ENCODE measurements at places on chromosomes 16 and 17.

DNA sequence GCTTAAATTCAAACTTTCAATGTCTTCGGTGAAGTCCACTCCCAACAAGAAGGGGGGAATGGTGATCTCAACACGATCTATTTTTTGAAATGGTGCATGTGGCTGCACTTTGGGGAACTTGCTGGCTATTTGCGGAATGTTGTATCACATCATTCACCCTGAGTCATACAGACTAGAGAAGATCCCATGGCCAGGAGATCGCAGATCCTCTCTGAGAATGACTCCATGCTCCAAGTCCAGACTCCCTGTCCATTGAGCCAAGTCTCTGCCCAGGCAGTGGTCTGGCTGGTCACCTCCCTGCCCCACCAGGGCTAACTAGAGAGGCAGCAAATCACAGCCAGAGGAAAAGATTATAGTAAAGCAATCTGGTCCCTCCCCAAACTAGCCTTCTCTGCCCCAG is 120.6 kb downstream of the XYLT1 start:
- no peak for DNase-seq

DNA sequence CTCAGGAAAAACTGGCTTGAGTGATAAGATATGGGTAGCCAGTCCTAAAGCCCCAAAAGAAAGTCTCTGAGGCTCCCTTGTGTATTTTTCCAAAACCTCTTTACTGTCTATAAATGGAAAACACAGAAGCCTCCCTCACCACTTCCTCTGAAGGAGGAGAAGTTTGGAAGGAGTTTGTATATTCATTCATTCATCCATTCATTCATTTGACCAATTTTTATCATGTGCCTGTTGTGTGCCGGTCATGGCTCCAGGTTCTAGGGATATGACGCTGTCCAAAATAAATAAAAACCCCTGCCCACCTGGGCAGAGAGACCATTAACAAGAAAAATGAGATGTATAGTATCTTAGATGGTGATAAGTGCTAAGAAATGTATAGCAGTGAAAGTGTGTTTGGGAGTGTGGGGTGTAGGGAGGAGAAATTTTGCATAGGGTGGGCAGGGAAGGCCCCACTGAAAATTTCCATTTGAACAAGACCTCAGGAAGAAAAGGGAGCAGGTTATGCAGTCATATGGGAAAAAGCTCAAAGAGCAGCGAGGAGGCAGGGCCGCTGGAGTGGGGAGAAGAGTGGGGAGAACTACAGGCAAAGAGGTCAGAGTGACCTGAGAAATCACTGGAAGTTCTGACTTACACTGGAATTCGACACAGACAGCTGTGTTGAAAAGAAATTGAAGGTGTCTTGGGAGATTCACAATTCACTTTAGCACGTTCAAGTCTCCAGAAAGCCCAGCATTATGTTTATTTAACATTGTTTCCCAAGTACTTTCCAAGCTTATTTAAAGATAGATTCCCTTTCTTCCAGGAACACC is 6.1 kb upstream of the WIPI1 start:
- DNase-seq: no peak

- DNase-seq: no peak
Measured at GRCh38 chr16:3012828-3013420, at the start of gene CLDN9. Gene CLDN9, plus strand, starts transcription at chr16:3012923. Its CDS starts 440 bp downstream, at chr16:3013363.

GRCh38 chr17:80513201-80513600 is 31.4 kb upstream of the RPTOR start:
- DNase-seq: no peak

- DNase-seq: peak; percentile 54
Measured at GRCh38 chr17:40909351-40909750, 24.3 kb upstream of the KRT20 start.

- DNase-seq: no peak
Measured at GRCh38 chr16:62738666-62739460, 702.6 kb upstream of the CDH8 start.

DNA sequence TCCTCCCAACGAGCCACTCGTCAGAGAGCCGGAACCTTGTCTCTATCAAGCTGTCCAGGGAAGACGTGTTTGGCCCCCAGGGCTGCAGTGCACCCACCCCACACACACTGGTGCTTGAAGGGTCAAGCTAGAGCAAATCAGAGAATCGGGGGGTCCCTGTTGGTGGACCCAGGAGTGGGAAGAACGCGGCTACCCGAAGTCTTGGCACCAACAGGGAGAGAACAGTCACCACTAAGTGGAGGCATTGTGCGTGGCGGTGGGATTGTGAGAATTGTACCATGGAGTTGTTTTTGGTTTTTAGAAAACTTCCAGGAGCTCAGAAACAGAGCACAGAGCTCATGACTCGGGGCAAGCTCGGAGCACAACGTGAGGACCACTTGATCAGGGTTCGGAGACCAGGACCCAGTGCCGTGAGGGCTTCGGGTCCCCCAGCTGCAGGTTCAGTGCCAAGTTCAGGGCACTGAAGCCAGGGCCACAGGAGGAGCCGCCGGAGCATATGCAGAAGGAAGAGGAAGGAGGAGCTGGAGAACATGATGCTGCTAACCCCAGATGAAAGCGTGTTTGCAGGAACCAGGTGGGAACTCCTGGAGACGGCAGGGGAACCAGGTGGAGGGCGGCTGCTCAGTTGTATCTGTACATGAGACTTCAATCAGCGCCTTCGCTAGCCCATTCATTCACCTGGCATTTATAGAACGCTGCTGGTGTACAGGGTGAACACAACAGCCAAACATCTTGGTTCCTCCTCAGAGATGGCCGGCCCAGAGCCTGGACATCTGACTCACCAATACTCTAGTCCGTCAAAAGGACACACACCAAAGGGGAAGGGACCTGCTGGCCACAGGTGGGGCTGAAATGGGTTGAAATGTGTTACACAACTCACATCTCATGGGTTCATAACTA is 42.8 kb downstream of the METRNL start:
- no peak for DNase-seq

DNA sequence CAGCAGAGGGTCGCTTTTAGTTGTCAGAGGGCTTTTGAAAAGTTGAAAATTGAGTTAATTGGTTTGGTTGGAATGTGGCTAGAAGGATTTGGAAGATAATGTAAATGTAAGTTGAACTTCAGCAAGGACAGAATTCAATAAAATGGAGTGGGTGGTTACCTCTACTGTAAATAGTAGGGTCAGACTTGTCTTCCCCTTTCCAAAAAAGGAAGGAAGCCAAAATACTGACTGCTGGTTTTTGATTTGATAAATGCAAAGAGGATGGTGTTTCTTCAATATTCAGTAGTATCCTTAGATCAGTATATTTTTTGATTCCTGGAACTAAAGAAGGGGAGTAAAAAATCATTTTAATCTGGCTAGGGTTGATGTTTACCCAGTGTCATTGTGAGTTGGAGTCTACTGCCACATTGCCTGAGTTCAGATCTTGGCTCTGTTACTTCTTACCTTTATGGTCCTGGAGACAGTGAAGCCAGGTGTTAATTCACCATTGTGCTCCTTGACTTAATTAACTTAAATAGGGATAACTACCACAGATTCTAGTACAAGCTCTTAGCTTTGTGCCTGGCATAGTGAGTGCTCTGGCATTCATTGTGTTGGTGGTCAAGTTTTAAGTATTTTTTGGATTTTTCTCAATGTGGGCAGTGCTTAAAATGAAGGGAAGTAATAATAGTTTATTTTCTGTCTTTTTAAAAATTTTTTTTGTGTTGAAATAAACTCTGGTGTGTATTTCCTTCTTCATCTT is 4.4 kb downstream of the HAPSTR1 start:
- no peak for DNase-seq

DNA sequence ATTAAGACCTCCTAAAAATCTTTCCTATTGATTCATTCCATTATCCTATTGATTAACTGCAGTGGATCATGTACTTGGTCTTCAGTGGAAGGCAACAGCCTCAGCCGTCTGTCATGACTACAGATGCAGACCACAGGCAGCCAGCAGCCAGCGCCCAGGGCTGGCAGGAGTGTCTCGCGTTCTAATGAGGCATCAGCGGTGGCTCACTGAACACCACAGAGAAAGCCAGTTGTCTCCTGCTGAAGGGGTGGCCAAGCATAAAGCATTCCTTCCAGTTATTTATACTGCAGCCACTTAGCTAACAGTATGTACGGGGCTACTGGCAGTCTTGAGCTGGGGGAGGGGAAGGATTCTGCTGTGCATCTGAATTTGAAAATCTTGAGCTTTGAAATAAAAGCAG is 214.3 kb downstream of the IRX3 start:
- no peak for DNase-seq

GRCh38 chr17:77830816-77831473 is 127.6 kb upstream of the TNRC6C start:
- no peak for DNase-seq

DNA sequence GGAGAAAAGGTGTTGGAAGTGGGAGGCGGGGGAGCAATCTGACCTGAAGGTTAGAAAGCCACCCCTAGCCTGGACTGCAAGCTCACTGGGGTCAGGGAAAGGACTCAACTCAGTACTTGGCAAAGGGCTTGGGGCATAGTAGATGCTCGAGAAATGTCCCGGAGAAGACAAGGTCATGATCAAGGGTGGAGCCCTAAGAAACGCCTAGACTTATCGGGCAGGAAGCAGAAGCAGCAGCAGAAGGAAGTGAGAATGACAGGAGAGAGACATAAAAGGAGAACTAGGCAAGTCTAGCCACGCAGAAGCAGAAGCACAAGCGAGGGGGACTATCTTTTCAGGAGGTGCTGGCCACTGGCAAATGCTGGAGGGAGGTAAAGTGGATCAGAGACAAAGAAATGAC is 10.2 kb downstream of the COTL1 start:
- no peak for DNase-seq

GRCh38 chr17:3765981-3766380 is 35.0 kb downstream of the ITGAE start:
- DNase-seq: no peak

GRCh38 chr17:82497483-82498405 is 21.8 kb upstream of the FOXK2 start:
- peak; percentile 38 for DNase-seq

GRCh38 chr17:36072431-36073121 is 8.5 kb downstream of the CCL18 start:
- DNase-seq: peak; percentile 44

DNA sequence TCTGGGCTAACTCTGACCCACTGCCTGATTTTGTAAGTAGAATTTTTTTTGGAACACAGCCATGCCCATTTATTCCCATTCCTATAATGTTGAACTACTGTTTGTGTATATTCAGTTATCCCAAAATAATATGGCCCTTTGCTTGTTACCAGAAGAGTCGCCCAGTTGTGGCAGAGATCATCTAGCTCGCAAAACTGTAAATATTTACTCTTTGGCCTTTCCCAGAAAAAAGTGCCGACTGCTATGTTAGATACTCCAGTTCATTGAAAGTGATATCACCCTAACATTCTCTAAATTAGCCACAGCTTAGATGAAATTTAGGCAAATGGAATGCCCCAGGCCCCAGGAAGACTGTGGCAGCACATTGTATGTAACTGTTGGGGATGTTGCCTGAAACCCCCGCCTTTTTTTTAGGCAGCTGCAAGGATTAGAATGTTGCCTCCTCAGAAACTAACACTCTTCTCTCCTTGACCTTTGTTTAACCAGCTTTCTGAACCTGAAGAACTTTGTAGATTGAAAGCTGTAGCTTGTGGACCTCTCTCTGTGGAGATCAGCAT is 19.1 kb downstream of the WWOX start:
- DNase-seq: no peak

DNA sequence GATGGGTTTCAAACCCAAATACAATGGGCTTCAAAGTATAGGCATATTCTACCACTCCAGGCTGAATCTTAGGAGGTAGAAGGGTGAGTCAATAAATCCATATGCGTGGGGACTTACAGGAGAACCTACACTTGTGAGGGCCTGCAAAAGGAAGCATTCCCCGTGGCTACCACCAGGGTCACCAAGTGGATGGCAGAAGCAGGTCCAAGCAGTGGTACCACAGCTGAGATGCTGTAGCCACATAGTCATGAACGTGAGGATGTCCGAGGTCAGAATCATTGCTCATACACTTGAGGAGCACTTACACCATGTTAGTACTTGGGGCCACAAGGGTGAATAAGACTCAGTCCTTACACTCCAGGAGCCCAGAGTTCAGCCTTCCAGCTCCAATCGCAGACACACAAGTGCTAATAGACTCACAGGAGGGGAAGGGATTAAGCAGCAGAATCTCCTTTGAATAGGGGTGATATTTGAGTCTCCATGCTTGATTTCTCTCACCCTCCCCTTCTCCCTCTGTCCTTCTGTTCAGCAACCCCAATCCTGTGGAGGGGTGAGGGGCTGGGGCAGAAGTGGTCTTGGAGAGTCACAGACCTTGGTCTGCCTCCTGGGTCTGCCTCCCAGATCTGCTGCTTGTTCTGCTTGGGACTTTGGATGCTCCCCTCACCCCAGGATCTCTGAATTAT is 42.5 kb upstream of the ASIC2 start:
- no peak for DNase-seq

- no peak for DNase-seq
Measured at GRCh38 chr16:89101303-89102040, 7.8 kb downstream of the ACSF3 start.

- DNase-seq: no peak
Measured at GRCh38 chr17:58643147-58643546, 48.7 kb downstream of the TEX14 start.

GRCh38 chr16:76007645-76008044 is 269.6 kb upstream of the CNTNAP4 start:
- no peak for DNase-seq

- no peak for DNase-seq
Measured at GRCh38 chr17:48453447-48453846, 23.4 kb upstream of the SKAP1 start.

DNA sequence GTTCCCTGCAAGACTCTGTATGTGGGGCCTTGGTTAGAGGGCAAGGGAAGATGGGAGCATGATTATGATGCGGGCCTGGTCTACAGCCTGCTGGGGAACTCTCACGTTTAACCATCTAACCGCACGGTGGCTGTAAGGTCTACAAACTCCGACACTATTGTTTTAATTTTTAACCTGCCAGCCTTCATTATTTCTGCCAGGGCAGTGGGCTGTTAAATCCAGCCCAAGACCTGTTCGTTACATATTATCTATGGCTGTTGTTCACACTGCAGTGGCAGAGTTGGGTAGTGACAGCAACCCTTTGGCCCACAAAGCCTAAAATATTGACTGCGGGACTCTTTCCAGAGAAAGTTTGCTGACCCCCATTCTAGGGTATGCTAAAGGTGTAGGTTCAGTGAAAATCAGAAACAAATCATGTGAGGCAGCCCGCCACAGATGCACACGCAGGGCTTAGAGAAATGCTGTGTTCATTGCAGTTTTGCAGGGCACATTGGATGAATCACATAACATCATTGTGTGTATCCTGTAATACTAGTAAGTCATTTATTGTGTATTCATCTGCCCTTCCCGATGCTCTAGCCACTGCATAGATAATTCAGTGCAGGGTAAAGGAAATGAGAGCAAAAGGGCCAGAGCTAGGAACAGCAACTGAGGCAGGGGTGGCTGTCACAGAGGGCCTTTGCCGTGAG is 14.3 kb downstream of the SNX29 start:
- DNase-seq: no peak

- DNase-seq: no peak
Measured at GRCh38 chr17:7497228-7497627, 13.1 kb downstream of the POLR2A start.

- no peak for DNase-seq
Measured at GRCh38 chr16:51666074-51666473, 515.0 kb upstream of the SALL1 start.

Data from stimulated activated CD4-positive, alpha-beta T cell treated with anti-CD3 and anti-CD28 coated beads, Interleukin-12 subunit alpha, Interleukin-12 subunit beta, amount 100 ng/mL, for 4 hours (primary cell).